ENCODE measurements at places on chromosomes 4 and X. TPM values are rescaled to one million over a fixed set of nuclear protein-coding genes. Genes with fewer than 3 reads are reported as not detected.

DNA sequence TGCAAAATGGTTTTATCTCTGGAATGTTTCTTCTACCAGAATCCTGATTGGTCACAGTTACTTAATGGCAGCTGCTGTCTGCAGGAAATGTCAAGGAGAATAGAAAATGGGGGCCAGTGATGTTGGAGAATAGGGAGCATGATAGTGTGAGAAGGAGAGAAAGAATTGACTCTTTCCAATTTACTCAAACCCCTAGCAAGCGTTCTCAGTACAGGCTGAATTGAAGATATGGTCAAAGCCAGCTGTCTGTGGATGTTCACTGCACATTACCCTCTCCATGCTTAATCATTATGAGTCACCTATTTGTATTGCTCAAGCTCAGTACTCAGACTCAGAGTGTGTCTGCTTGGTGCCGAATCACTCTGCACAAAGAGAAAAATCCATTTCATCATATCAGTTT is 57.8 kb upstream of the FAM47B start:
- peak; percentile 49 for DNase-seq

DNA sequence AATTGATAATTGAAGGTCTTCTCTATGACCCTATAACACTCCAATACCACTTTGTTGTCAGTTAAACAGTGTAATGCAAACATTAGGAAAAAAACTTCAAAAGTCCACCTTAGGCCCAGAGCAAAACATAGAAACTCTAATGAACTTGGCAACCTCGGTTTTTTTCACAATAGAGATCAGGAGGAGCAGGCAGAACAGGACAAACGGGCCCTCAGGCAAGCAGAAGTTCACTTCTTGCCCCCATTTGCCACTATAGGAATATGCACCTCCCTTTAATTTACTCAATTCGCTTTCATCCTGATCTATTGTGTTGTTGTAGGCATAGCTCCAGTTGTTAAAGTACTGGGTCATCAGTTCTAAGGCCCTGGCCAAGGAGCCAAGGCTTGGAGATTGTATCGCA is 18.2 kb downstream of the ACOX3 start:
- no peak for DNase-seq

DNA sequence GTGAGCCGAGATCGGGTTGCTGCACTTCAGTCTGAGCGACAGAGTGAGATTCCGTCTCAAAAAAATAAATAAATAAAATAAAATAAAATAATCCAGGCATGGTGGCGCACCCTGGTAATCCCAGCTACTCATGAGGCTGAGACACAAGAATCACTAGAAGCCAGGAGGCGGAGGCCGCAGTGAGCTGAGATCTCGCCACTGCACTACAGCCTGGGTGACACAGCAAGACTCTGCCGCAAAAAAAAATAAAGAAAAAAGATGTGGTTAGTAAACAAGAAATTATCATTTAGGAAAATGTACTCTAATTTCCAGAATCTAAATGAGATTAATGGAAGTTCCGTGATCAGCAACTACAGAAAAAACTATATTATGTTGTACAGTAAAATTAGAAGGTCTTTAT is 14.5 kb upstream of the LRBA start:
- DNase-seq, result no peak

GRCh38 chrX:45849261-45849862 is 648.7 kb upstream of the DIPK2B start:
- peak; percentile 61 for DNase-seq

DNA sequence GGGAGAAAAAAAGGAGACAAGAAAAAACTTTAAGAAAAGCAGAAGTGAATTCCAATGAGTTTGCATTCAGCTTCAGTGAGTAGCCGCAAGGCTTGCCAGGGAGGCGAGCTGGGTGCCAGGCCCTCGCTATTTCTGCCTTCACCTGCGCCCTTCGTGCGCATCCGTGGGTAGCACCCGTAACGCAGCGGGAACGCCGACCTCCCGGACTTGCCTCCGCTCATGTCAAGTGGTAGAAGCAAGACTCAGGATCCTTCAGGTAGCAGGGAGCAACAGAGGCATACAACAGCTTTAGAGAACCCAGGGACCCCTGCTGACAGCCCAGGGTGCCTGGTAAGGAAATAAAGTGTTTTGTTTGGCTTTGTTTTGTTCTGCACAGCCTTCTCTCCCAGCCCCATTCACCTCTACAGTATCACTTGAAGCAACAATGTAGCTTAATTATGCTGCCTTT is 140.0 kb upstream of the BCOR start:
- DNase-seq, result no peak

- DNase-seq, result no peak
Measured at GRCh38 chr4:108433832-108434231, 186.5 kb upstream of the RPL34 start.

- no peak for DNase-seq
Measured at GRCh38 chr4:146059865-146060264, 115.7 kb upstream of the LSM6 start.

- DNase-seq, result no peak
Measured at GRCh38 chr4:81827577-81828202, 356.0 kb upstream of the RASGEF1B start.

GRCh38 chr4:171186700-171187099 is 626.5 kb upstream of the GALNTL6 start:
- no peak for DNase-seq

- no peak for DNase-seq
Measured at GRCh38 chr4:16674082-16674481, 224.4 kb downstream of the LDB2 start.

DNA sequence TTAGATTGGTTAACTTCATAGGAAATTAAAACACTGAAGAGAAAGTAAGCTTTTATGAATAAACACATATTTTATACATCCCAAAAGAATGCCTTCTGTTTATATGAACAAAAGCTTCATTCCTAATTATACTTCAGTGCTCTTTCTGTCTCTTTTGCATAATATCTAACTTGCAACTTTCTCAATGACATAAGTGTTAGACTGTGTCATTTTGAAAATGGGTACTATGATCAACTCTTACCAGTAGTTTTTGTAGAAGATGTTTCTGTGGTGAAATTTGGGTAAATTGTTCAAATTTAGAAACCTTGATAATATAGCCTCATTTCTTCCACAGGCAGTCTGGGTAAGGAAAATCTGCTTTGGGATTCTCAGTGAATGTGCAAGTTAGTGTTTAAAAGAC is 991.4 kb downstream of the CCSER1 start:
- no peak for DNase-seq

- no peak for DNase-seq
Measured at GRCh38 chr4:128757712-128758111, 51.8 kb upstream of the JADE1 start.

DNA sequence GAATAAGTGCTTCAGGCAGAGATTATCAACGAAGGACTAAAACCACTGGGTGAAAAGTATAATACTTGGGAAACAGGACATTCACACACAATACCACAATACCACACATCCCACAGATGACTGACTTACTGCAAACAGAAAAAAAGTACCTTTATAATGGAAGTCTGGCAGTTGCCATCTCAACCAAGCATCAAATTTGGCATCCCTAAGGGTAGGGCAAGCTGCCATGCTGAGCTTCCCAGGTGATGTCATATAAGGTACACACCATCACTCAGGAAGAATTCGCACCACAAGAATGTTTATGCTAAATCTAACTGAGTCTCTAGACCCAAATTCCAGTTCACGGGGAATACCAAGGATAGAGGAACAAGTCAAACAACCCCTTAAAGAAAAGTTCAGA is 9.1 kb downstream of the QDPR start:
- no peak for DNase-seq

GRCh38 chrX:107730991-107731766 is 44.4 kb downstream of the TSC22D3 start:
- DNase-seq, result no peak

DNA sequence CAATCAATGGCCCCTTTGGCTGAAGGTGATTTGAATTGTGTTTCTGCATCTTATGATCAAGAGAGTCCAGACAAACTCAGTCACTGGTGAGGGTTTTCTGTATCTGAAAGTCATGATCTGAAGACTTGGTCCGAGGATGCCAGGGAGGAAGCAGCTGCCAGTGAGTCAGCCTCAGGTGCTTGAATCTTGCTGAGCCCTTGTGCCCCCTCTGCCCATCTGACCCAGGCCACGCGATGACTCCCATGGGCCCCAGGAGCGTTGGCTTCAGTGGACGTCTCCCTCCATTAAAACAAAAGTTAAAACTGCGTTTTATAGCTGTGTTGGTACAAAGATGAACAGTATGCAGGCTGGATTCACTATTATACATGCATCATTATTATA is 62.0 kb downstream of the HTRA3 start:
- DNase-seq, result no peak

GRCh38 chrX:6159468-6159867 is 69.2 kb downstream of the NLGN4X start:
- DNase-seq, result no peak

- DNase-seq, result no peak
Measured at GRCh38 chr4:33349376-33349775, 2629.2 kb downstream of the PCDH7 start.

DNA sequence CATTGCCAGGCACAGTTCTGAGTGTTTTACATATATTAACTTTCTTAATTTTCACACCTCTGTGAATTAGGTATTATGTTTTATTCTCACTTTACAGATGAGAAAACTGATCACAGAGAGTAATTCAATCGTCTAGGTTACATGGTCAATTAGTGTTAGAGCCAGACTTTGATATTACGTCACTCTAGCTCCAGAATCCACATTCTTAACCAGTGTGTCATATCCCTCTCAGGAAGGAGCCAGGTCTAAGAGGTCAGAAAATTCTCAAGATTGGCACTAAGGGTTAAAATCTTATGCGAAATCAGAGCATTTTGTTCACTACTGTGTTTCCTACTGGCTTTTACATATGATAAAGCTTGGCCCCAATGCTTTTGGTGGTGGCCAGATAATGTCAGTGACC is 7.4 kb downstream of the DMP1 start:
- peak; percentile 79 for DNase-seq

- DNase-seq, result no peak
Measured at GRCh38 chr4:67207941-67208441, 337.3 kb downstream of the CENPC start.

DNA sequence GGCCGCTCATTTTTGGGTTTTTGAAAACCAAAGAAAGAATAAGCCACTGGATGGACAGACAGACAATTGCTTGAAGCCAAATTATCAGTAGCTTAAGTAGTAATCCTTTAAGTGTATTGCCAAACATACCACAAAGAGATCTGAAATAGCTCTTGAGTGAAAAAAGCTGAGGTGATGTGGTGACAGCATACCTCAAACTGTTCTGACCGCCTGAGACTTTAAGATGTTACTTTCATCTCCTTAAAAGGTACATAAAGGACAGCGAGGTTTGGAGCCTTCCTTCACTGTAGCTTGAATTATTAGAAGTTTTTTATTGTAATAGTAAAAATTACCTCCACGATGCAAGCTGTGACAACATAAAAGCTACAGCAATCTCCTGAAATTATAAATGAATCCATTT is 271.5 kb upstream of the FAM241A start:
- no peak for DNase-seq

DNA sequence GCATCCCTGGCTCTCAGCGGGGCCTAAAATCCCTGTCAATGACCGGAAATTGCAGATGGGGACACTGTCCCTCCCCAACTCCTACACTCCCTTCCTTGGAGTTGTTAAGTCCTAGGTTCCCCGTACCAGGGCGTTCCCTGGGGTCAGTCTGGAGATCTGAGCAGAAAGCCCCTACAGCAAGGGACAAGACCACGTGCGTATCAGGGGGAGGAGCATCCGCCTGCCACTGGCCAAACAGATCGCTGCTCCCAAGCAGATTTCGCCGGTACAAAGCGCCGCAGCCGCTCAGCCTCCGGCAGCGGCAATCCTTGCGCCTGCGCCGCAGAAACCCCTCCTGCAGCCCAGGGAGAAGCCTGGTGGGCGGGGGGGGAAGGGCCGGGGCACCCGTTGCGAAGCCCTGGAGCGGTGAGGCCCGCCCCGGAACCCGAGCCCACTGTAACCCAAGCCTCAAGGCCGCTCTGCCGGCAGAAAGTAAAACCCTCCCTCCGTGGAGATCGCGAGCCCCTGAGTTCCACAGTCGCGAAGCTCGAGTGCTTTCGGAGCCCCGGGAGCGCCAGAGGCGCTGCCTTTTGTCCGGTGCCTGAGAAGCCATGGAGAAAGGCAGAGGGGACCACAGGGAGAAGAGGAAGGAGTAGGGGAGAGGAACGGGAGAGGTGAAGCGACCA is 2.7 kb downstream of the CRMP1 start:
- DNase-seq, result no peak

- no peak for DNase-seq
Measured at GRCh38 chr4:3808597-3808996, 42.4 kb downstream of the ADRA2C start.

GRCh38 chr4:23929248-23929647 is 39.4 kb upstream of the PPARGC1A start:
- DNase-seq, result no peak

DNA sequence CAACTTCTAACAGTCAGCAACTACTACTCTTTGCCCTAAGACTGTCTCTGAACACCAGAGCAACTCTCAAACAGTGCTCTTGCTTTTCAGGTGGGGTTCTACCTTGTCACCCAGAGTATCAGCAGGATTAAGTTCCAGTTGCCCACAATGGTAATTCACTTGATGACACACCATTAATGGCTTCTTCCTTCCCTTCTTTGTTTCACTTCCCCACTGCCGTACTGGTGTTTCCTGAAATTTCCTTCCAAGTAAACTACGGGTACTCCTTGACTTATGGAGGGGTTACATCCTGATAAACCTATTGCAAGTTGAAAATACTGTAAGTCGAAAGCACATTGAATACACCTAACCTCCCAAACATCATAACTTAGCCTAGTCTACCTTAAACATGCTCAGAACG is 36.6 kb upstream of the PDK3 start:
- no peak for DNase-seq

GRCh38 chrX:107750263-107750662 is 25.3 kb downstream of the TSC22D3 start:
- DNase-seq, result no peak

GRCh38 chrX:1449036-1449822 is 3.5 kb downstream of the ASMTL start:
- no peak for DNase-seq

GRCh38 chr4:101818362-101818761 is 27.8 kb downstream of the BANK1 start:
- no peak for DNase-seq

The SUPT20HL1 gene
- total RNA-seq, result not detected

The SSX2 gene
- not detected for total RNA-seq

The OTC gene
- not detected for total RNA-seq

The TRAPPC11 gene
- total RNA-seq, result 15.8 TPM

The MAML3 gene
- total RNA-seq, result 1.0 TPM

The ADGRA3 gene
- total RNA-seq, result 35.3 TPM

The ERAS gene
- not detected for total RNA-seq

The VEGFC gene
- 11.0 TPM for total RNA-seq

The C4orf17 gene
- total RNA-seq, result not detected

The SOWAHB gene
- total RNA-seq, result 9.4 TPM

The SHISA3 gene
- total RNA-seq, result 3.6 TPM

The GRSF1 gene
- 97.3 TPM for total RNA-seq

The HSFX3 gene
- not detected for total RNA-seq

The WDR17 gene
- total RNA-seq, result 0.17 TPM

The CYBB gene
- total RNA-seq, result not detected
